ENCODE measurements at places on chromosomes 5 and 9.
A peak's percentile ranks its signal among the peaks of the same experiment; 100 is the strongest.

GRCh38 chr5:130526708-130527107 lies 622.4 kb downstream of the CHSY3 start:
- no peak for DNase-seq

DNA sequence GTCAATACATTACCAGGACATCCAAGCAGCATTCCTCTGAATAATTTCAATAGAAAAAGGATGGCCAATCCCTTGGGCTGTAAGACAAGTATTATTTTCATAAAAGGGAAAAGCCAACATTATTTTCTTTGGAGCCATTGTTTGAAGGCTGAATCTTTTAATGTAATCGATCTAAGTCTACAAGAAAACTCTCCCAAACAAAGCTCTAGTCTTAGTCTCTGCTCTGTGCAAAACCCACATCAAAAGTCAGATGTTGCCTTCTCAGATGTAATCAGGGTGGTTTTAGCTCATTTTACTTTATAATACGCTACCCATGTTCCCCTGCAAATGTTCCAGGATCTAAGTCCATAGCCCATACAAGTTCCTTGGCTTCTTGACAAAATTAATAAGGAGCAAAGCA lies 325.6 kb downstream of the TRPM3 start:
- DNase-seq = no peak

DNA sequence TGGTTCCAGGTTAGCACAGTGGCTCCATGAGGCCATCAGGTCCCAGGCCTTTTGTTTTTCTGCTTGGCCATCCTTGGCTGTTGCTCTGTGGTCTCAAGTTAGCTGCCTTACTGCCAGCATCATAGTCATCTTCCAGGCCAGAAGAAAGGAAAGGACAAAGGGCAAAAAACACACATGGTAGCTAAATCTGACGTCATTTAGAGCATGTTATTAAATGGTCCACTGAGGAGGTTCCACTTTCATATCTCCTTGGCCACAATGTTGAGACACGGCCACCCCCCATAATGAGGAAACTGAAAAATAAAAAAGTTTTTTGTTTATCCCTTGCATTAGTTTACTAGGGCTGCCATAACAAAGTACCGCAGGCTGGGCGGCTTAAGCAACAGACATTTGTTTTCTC lies 106.4 kb upstream of the NIPBL start:
- no peak for DNase-seq

- DNase-seq = peak; percentile 55
These were observed 10.8 kb downstream of the C5orf15 start for GRCh38 chr5:133957591-133957990.

DNA sequence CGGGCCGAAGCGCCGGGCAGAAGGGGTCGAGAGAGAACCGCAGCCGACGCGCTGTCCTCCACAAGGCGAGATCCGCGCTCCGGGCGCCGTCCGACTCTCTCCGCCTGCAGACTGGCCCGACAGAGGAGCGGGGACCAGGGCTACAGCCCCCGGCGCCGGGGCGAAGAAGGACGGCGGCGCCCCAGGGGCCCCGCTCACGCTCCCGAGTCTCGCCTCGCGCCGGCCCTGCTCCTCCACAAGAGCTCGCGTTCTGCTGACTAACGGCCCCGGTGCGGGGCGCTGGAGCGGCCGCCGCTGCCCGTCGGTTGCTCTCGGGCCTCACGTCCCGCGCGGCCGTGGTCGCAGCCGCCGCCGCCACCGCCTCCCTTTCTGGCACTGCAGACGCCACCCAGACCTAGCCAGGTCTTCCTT lies 338 bp downstream of the ABHD17B start:
- peak; percentile 40 for DNase-seq

DNA sequence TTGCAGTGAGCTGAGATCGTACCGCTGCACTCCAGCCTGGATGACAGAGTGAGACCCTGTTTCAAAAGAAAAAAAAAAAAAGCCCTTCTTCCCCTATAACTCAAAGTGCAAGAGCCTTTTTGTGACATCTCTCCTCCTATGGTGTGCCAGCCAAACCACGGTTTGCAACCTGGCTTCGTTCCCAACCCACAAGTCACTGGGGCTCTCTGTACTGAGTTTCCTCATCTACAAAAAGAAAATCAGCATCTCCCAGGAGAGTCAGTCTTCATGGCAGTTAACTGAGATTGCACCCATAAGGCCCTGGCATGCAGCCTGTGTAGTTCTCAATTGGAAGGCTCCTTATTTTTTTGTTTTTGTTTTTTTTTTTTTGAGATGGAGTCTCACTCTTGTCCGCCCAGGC lies 14.8 kb downstream of the ODF2 start:
- no peak for DNase-seq

DNA sequence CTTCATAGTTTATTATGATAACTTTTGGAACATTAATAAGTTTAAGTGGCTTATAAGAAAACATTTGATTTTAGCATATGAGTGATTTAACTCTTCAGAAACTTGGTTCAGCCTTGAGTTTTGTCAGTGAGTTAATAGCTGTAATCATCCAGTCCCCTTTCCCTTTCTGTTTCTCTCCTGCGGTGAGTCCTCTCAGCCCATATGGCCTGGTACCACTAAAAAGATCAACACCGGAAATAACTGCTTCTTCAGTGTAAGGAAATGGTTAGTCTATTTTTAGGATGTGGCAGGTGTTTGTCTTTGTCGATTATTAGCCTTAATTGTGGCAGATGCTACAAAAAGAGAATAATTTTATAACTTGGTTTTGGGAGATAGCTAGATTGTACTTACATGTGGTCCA lies 120.2 kb upstream of the GRHPR start:
- peak; percentile 71 for DNase-seq

DNA sequence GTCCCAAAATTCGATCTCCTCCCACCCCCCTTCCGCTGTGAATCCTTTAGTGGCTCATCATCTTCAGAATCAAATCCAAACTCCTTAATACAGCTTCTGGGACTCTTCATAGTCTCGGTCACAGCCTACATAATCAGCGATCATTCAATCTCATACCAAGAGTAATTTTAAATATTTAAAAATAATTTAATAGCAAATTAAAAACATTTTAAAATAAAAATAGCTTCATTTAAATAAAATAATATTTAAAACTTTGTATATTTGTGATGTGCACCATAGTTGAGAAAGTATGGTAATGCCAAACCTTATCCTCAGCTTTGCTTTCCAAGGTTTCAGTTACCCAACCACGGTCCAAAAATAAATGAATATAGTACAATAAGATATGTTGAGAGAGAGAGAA lies 70.0 kb upstream of the NR3C1 start:
- DNase-seq = no peak

- DNase-seq = no peak
These were observed 59.7 kb downstream of the GPR21 start for GRCh38 chr9:123093141-123093540.

GRCh38 chr9:118533101-118533500 lies 828.9 kb downstream of the TLR4 start:
- no peak for DNase-seq

- no peak for DNase-seq
These were observed 70.6 kb downstream of the HMCN2 start for GRCh38 chr9:130336027-130336610.

- DNase-seq = no peak
These were observed 3.1 kb downstream of the KIF2A start for GRCh38 chr5:62309107-62309506.

DNA sequence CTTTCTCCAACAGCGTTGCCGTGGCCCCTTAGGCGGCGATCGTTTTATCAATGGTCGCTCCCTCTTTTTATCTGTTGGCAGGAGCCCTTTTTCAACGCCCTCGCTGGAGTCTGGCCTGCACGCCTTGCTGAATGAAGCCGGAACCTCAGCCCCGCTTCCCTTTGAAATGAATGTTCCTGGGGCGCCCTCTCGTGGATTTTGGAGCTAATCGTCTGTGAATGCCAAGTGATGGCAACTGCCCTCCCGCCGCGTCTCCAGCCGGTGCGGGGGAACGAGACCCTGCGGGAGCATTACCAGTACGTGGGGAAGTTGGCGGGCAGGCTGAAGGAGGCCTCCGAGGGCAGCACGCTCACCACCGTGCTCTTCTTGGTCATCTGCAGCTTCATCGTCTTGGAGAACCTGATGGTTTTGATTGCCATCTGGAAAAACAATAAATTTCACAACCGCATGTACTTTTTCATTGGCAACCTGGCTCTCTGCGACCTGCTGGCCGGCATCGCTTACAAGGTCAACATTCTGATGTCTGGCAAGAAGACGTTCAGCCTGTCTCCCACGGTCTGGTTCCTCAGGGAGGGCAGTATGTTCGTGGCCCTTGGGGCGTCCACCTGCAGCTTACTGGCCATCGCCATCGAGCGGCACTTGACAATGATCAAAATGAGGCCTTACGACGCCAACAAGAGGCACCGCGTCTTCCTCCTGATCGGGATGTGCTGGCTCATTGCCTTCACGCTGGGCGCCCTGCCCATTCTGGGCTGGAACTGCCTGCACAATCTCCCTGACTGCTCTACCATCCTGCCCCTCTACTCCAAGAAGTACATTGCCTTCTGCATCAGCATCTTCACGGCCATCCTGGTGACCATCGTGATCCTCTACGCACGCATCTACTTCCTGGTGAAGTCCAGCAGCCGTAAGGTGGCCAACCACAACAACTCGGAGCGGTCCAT lies 10.0 kb downstream of the S1PR3 start:
- peak; percentile 79 for DNase-seq

DNA sequence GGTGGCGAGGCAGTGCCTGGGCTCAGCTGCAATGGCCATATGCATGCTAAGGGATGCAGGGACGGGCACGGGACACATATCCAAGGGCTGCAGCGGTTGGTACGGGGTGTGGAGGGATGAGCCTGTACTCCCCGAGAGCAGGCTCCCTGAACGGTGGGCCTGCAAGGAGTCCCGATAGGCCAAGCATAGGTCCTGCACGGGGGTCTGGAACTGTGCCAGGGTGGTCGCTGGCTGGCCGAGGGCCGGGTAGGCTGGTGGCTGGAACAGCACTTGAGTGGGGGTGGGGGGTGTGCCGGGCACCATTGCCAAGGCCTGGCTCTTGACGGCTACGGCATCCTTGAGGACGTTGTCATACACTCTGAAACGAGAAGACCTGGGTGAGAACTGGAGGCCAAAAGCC lies 24.1 kb downstream of the FABP6 start:
- no peak for DNase-seq

DNA sequence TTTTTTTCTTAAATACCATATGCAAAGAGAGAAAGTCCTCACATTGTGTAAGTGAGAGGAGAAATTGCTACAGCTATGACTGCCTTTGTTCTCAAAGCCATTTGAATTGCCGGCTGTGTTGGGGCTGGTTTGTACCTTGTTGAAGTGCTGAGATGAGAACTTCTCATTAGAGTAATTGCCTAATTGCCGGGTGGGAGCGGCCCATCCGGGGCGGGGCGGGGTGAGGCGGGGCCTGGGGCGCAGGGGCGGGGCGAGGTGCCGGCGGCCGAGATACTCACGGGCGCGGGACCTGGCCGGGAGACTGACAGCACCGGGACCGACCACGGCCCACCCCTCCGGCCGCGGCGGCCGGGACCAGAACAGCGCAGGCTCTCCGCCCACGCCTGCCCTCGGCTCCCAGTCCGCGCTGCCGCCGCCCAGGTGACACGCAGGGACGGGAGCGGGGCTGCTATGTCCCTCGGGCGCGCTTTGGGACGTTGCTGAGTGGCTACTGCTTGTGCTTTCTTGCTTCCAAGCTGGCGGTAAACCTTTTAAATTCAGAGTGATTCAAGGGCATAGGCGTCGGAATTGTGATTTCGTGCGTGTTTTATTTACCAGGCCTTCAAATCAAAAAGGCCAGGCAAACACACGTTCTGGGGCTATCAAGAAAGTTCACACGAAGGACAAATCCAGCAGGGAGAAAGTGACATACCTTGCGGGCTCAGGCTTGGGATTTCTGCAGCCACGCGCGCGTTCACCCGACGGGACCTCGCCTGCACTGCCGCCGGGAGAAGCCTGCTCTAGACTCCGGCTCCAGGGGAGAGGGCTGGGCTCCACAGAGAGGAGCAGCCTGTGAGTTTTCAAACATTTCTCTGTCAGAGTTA lies 269.1 kb downstream of the FANCC start:
- DNase-seq = peak; percentile 85

- no peak for DNase-seq
These were observed 6.4 kb upstream of the RFK start for GRCh38 chr9:76400534-76401096.

DNA sequence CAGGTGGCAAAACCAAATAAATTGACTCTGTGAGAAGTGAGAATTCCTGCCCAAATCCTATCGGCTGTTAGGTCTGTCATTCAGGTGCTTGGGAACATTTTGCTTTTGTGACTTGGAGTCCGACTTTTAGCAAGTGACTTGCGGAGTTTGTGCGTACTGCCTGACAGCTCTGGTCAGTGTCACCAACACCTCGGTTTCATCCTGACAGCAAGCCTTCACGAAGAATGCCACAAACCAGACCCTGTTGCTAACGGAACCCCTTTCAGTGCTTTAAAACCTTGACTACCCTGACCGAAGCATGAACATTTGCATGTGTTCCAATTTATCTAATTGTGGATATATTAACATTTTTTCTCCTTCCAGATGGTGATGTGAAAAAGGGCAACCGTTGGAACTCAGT lies 26.5 kb downstream of the LIX1 start:
- no peak for DNase-seq

DNA sequence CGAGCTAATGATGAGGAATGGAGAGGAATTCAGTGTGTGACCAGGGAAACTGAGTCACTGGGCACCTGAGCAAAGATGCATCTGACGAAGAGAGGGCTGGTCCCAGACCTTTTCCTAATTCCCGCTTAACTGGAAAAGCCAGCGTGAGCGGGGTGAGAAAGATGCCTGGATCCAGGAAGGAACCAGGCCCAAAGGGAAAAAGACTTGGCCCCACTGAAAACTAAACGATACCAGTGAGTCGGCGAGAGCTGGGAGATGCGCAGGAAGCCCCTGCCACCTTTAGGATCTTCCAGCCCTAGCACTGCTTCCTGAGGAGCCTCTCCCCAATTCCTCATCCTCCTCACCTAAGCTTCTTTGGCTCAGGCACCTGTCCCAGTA lies 499 bp upstream of the FCHSD1 start:
- no peak for DNase-seq

DNA sequence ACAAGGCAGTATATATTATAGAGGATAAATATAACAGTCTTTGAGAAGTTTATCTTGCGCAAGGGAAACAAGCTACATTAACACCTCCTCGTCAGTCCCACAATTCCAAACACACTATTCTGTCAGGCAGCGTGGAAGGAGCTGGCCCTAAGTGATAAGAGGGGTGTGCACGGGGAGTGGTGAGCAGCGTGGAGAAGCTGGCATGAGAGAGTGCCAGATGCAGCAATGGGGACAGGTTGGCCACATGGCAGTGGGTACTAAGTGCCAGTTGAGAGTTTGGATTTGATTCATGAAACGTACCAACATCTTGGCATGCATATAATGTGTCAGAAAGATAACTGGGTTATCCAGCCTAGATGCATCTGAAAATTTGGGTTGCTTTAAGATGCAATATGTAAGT lies 460.2 kb downstream of the ICE1 start:
- no peak for DNase-seq

All from GM10248 (cell line).